ENCODE measurements at places on chromosomes 7 and 10. TPM values are rescaled to one million over a fixed set of nuclear protein-coding genes. Genes with fewer than 3 reads are reported as not detected.

The GOLGA7B gene
- total RNA-seq, result 5.6 TPM

The C10orf67 gene
- not detected for total RNA-seq

The CALY gene
- not detected for total RNA-seq

The CUL2 gene
- 43.8 TPM for total RNA-seq

The EMX2 gene
- not detected for total RNA-seq

The ACHE gene
- not detected for total RNA-seq

The OR6V1 gene
- not detected for total RNA-seq

The AUTS2 gene
- total RNA-seq, result 3.3 TPM

The GPER1 gene
- total RNA-seq, result 0.14 TPM

The FAM25G gene
- total RNA-seq, result not detected

The MTERF1 gene
- 18.3 TPM for total RNA-seq

The ACBD5 gene
- 19.7 TPM for total RNA-seq

The SGCE gene
- total RNA-seq, result 1.4 TPM

The TMEM270 gene
- total RNA-seq, result not detected

The HKDC1 gene
- 1.3 TPM for total RNA-seq

The EPDR1 gene
- 0.20 TPM for total RNA-seq

The HABP2 gene
- not detected for total RNA-seq

The C7orf33 gene
- not detected for total RNA-seq

The RAB11FIP2 gene
- total RNA-seq, result 14.7 TPM

The ABCF2 gene
- total RNA-seq, result 45.5 TPM

The KCTD7 gene
- total RNA-seq, result 27.1 TPM

The BLNK gene
- not detected for total RNA-seq

The PON1 gene
- not detected for total RNA-seq

The ASB10 gene
- total RNA-seq, result not detected

The FAM131B gene
- total RNA-seq, result 0.48 TPM

The TAS2R41 gene
- not detected for total RNA-seq

The LGI1 gene
- total RNA-seq, result not detected

The IFIT5 gene
- total RNA-seq, result 17.1 TPM

The PTPRZ1 gene
- total RNA-seq, result not detected

The AZGP1 gene
- total RNA-seq, result not detected

The MSMB gene
- not detected for total RNA-seq

The FKBP6 gene
- not detected for total RNA-seq

The PKD2L1 gene
- 0.14 TPM for total RNA-seq

The CLIP2 gene
- total RNA-seq, result 1.3 TPM

The LEP gene
- not detected for total RNA-seq

The CACUL1 gene
- 22.5 TPM for total RNA-seq

The CALML5 gene
- not detected for total RNA-seq

The CYP26C1 gene
- not detected for total RNA-seq

The EDRF1 gene
- total RNA-seq, result 44.0 TPM

The CUZD1 gene
- total RNA-seq, result 4.1 TPM

The CAMK2B gene
- total RNA-seq, result 0.27 TPM

The EPHB6 gene
- 5.9 TPM for total RNA-seq

The SFR1 gene
- total RNA-seq, result 13.6 TPM

The BEND7 gene
- not detected for total RNA-seq
